HuH-7 (cell line): ENCODE measurements at places on chromosomes 6 and 20.
A peak's percentile ranks its signal among the peaks of the same experiment; 100 is the strongest.

GRCh38 chr20:21509597-21510371 lies 4.1 kb downstream of the NKX2-2 start:
- no peak for DNase-seq

DNA sequence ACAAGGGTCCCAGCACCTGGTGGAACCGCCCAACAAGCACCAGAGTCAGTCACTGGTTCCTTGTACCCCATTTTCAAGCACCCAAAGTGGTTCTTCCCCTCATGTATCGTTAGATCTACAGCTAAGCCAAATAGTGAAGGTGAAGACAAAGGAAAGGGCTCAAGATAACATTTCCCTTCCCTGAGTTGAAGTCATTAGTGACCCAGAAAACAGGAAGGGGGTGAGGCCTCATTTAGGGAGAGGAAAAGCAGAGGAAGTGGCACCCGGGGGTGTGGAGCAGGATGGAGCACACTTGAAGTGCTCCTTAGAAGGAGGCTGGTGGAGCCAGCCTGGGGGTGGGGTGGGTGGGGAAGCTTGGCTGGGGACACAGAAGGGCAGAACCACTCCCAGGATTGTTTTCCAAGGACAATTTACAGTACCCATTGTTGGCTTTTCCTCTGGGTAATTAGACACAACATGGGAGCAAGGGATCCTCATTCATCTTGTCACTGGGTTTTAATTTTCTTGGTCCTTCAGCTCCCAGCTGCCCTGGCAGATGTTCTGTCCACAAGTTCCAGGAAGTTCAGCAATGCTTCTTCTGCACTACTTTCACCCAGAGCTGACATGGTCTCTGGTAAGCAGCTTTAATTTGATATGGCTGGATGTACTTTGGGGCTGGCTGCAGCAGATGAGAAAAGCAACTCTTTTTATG lies 73.3 kb upstream of the CD93 start:
- DNase-seq: no peak

DNA sequence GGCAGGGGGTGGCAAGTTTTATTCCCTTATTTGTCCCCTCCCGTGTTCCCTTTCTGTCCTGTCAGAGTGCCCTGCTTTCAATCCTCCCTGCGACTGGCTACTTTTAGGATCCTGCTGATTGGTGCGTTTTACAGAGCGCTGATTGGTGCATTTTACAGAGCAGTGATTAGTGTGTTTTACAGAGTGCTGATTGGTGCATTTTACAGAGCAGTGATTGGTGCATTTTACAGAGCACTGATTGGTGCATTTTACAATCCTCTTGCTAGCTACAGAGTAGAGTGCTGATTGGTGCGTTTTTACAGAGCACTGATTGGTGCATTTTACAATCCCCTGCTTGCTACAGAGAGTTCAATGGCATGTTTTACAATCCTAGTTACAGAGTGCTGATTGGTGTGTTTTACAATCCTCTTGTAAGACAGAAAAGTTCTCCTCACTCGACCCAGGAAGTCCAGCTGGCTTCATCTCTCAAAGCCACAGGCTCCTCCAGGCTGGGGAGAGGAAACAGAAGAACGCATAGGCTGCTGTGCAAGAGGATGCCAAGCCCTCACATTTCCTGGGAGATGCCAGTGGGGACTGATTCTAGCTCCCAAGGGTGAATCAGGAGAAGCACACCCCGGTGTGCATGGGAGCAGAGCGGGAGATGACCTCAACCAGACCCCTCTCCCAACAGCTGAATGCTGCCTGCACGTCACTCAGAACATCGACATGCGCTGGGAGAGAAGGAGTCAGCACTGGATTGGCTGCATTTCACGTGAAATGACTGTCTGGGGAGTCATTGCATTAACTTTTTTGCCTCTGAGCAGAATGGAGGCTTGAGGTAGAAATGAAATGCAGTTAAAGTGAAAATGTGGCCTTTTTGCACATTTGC lies 48.3 kb upstream of the SLC22A23 start:
- no peak for DNase-seq

GRCh38 chr20:36808317-36809257 lies 35.0 kb upstream of the DSN1 start:
- DNase-seq: peak; percentile 92

DNA sequence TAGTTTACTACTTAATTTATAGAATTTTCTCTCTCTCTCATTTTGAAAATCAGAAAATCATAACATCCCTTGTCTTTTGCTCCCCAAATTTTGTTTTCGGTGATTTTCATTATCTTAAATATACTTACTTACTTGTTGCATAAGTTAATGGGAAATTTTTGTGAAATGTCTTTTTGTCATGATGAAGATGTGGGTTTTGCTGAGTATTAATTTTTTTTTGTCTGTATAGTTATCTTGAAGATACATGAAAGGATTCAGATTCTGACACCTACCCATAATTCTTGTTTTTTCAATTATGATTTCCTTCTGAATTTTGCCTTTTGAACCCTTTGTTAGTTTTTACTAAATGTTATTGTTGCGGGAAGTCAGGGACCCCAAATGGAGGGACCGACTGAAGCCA lies 817.9 kb downstream of the EYS start:
- no peak for DNase-seq

GRCh38 chr6:31403283-31404060 lies at the start of gene MICA:
MICA (plus strand) TSS chr6:31403595; CDS start chr6:31403633, 38 bp downstream.
- DNase-seq: peak; percentile 47

DNA sequence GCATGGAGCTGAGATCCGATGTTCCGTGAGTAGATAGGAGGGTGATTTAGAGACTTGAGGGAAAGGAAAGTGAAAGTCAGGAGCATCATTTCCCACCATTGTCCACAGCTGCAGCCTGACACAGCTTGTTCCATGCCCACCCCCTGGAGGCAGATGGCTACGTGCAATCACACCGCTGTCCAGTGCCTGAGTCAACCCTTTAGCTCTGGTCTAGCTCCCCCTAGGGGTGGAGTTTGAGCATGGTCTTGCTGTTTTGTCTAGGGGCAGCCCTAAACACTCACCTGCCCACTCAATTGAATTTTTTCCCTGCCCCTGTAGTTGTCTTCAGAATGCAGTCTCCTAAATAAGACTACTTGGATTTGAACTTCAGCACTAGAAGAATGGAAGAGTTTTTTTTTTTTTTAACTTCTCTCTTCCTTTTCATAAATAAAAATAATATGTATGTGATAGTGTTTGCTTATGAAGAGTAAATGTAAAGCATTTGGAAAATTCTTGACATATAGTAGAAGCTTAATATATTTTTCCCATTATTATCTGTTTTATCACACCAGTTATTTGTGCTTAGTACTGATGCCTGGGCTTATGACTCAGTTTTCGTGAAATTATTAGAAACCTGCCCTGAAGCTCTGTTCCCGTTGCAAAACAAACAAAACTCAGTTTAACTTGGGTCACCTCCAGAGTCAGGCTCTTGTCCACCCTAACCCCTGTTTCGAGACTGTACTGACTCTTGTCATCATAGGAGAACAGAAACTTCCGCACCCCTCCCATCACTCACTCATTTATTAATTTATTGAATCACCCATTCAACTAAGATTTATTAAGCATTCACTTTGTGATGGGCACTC lies 814.8 kb downstream of the MAFB start:
- DNase-seq: peak; percentile 53

DNA sequence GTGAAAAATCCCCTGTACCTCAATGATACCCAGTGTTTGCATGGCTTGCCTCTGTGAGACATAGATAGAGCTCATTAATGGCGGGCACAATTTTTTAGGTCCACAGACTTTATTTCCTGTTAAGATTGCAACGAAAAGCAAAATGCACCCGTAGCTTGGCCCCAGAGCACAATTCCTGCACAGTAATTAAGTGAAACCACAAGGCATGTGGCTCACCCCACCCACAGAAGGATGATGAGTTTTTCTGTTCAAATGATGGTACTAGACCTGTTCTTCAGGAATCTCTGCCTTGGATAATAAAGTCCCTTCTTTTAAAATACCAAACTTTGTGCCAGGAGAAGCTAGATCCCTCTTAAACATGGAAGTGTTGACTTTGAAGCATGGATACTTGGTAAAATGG lies 738.1 kb downstream of the QKI start:
- DNase-seq: no peak

DNA sequence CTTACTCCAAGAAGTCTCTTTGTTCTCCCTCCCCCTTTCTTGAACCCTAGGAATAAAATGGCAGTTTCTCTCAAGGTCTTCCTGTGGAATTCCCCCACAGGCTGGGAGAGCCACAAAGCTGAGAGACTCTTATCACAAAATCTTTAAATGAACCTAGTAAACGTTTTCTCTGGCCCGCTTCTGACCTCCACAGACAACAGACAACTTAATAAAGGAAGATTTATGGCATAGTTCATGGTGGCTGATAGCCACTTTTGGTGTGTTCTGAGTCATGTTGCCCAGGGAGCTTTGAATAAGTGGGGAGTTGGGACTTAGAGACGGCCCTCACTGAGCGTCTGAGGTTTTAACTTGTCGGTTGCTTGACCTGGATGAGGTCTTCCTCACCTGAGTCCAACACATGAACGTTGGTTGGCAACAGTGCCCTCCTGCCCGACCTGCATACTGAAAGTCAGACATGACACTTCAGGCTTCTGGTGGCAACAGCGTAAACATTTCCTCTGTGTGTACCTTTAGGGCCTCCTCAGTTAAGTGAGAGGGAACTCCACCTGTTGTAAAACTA lies 124.1 kb downstream of the FOXO3 start:
- DNase-seq: peak; percentile 60

DNA sequence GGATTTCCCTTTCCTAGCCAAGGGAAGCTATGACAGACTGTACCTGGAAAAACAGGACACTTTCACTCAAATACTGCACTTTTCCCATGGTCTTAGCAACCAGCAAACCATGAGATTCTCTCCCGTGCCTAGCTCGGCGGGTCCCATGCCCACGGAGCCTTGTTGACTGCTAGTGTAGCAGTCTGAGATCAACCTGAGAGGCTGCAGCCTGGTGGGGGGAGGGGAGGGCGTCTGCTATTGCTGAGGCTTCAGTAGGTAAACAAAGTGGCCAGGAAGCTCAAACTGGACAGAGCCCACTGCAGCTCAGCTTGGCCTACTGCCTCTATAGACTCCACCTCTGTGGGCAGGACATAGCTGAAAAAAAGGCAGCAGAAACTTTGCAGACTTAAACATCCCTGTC lies 61.8 kb downstream of the EPM2A start:
- no peak for DNase-seq

DNA sequence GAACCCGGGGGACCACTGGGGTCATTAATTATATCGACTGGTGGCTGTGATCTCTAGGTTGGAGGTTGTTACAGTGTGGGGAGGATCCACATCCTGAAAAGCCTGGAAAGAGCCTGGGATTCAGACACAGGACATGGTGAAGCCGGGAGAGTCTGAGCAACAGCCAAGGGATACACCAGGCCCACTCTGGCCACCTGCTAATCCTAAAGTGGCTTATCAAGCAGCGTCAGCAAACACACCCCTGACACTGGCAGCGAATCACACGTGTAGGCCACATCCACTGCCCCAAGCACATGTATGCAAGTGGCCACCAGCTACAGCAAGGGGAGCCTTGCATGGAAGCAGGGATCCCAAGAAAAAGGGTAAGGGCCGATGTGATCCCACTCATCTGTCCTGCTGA lies 41.0 kb downstream of the GFOD1 start:
- no peak for DNase-seq

DNA sequence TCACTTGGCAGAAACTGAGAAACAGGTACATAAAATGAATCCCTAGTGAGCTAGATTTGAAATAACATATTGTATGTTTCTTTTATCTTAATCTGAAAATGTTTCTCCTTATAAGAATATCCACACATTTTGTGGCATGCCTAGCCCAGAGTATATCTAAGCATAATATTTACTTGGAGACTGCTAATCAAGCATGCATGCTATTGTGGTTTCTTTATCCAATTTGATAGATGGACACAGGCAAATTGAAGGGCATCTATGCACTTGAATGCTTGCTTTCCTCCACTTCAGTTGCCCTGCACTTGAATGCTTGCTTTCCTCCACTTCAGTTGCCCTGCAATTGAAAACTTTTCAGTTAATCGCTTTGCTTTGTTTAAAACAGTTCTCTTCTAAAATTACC lies 729.8 kb downstream of the TBC1D32 start:
- no peak for DNase-seq

DNA sequence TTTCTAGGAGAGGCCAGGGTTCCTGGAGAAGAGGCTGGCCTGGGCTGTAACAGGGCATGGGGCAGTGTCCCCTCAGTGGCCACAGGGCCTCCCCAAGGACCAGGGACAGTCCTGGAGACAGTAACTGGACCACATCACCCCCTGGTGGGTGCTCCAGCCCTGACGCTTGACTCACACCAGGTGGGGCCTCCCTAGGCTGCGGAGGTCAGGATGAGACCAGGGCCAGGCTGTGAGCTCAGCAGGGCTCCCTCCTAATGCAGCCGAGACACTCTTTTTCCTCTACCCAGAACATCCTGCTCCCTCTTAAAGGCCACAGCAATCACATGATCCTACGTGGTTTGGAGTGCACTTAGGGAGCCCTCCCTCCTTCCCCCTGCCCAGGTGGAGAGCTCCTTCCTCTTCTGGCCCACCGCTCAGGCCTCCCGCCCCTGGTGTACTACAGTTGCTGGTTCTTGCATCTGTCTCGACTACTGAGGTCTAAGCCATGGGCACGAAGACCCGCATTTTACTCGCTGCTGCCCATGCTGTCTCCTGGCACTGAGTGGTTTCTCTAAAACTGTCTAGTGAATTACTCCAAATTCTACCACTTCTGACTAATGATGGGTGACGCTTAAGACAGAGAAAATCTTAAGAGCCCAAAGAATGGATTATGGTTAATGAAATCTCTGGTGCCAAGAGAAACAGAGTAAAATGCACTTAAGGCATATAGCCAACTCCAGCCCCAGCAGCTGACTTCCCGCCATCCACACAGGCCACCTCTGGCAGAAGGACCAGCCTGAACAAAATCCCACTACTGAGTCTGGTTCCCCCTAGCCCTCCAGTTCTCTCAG lies 166.1 kb upstream of the CST7 start:
- DNase-seq: peak; percentile 42

DNA sequence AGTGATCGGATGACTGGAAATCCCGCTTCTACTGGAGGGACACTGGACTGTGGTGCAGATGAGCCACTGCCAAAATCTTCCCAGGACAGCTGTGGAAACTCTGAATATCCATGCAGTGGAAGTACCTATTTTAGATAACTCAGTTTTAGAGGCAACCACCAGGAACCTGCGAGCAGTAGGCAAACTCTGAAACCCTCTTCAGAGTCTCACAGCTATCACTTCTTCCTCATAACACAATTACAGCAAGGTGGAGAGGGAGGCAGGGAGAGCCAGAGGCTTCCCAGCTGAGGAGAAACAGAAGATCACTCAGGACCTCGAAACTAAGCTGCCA lies 322.8 kb upstream of the NT5E start:
- no peak for DNase-seq

GRCh38 chr20:47231382-47232039 lies 125.0 kb downstream of the ZMYND8 start:
- DNase-seq: no peak

- no peak for DNase-seq
These were observed 131.0 kb upstream of the MLN start for GRCh38 chr6:33934731-33935270.

- DNase-seq: no peak
These were observed 148.7 kb upstream of the JARID2 start for GRCh38 chr6:15096894-15097837.
